ENCODE measurements at places on chromosomes 6 and 20.

DNA sequence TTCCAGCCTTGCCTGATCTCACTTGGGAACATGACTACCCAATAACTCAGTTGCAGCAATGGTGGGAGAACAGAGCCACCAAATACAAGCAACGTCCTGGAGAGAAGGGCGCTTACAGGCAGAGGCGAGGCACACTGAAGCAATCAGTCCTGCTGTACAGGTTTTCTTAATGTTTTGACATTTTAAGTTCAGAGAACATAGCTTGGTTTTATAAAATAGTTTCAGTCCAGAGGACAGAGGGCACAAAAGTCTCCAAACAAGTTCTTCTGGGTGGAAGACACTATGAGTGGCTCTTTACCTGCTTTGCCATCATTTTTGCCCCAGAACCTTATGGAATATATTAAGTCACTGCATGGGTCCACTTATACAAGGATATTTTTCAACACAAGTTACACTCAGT is 103.4 kb upstream of the KCNG1 start:
- DNase-seq: no peak

- no peak for DNase-seq
Measured at GRCh38 chr6:57017069-57017468, 29.4 kb upstream of the KIAA1586 start.

GRCh38 chr6:168120390-168121302 is 41.6 kb upstream of the FRMD1 start:
- DNase-seq: no peak

- DNase-seq: peak; percentile 6
Measured at GRCh38 chr20:33192912-33193501, 24.1 kb upstream of the BPIFA3 start.

DNA sequence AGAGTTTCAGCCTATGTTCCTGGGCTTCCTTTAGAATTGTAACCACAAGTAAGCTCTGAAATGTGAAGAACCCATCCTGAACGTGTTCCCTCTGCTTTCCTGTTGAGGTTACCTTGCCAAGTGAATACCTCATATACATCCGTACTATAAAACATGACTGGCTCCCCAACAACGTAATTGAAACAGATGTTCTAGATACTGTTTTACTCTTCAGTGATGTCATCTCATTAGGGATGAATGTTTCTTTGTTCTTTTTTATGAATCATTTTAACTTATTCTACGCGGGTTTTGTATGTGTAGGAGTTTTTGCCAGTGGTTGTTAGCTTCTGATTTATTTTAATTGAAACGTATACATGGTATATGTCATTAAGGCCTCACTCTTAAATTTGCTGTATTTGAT is 166.8 kb downstream of the SAMD5 start:
- DNase-seq: no peak

- DNase-seq: no peak
Measured at GRCh38 chr6:108746366-108746765, 101.9 kb upstream of the ARMC2 start.

GRCh38 chr6:13327691-13328075 is 654 bp downstream of the TBC1D7 start:
- no peak for DNase-seq

DNA sequence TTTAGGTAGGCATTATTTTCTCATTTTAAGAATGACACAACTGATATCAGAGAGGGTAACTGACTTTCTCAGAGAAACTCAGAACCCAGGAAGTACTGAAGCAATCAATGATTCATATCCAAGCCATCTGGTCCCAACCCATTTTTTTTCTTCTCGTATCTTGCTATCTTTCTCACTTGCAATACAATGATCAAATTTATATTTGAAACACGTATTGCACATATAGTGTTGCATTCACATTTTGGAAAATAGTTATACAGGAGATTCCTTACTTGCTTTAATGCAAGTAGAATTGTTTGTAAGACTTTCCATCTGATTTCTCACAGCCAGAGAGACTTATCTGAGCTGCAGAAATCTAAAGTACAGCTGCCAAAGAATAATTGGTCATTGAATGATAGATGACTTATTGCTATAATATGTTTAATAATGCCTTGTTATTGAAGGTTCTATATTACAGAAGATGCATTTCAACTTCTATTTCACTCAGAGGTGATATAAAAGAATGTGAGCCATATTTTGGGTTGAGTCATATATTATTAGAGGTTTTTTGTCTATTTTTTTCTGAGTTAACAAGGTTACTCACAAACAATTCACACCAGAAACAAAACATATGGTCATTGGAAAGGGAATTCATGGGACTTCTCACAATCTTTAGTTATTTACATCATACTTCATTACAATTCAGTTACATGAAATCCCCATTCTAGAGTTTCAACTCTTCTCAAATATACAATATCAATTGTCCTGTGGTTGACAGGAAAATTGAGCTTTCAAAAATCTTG is 337.5 kb upstream of the CITED2 start:
- DNase-seq: peak; percentile 9

GRCh38 chr6:69790629-69791028 is 6.2 kb downstream of the LMBRD1 start:
- no peak for DNase-seq

DNA sequence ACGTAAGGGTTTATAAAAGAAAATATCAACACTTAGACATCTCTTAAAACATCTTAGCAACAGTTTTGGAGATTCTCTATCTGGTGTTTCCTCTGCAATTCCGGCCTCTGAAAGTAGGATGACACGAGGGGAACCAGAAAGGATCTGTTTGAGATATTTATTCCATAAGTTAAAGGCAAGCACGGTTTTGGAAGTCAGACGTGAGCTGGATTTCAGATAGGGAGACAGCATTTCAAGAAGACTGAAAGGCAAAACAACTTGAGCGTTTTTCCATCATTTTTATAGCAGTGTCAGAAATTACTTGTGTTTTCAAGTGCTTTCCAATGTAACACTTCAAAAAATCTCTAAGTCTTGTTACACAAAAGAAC is 52.9 kb upstream of the BTN3A2 start:
- DNase-seq: peak; percentile 37

DNA sequence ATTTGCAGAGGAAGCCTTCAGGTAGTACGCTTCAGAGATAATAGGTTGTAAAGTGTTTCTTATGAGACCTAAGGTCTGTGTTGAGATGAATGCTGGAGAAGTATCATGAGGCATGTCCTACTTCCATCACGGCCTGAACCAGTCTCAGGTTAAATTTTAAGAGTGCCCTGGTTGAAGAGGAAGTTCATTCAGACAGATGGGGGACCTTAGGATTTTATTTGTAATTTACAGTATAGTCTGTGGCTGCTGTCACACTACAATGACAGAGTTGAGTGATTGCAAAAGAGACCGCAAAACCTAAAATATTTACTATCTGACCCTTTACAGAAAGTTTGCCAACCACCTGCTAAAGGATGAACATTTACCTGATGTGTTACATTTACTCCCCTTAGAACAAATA is 70.9 kb downstream of the UST start:
- DNase-seq: no peak

DNA sequence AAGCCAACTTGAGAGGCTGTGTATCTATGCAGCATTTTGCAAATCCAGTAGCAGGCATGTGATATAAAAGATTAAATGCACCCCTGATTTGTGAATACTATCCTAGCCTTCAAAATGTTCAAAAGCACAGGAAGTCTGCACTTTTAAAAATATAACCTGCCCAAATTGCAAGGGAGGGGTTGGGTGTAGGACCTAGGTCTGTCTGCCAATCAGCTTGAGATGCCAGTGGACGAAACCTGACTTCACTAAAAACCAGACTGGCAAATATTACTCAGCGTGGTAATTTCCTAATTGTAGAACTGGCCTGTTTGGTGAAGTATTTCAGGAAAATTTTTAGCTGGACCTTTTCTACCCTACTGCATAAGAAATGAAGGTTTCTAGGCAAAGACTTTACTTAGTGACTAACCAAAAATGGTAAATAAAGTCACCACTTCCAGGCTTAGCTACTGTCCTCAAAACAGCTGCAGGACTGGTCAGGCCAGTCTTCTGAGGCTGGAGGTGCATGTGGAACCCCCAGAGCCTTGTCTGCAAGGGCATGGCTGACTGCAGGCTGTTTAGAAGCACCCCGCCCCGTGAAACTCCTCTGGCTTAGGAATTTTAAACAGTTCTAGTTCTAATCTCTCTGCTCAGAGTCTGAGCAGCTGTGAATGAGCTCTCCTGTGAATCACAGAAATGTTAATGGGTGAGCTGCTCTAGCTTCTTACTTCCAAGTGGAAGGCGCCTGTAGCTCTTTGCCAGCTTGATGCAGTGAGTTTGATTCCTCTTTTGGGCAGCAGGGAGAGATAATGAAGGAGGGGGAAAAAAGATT is 104.4 kb upstream of the ESR1 start:
- DNase-seq: no peak

DNA sequence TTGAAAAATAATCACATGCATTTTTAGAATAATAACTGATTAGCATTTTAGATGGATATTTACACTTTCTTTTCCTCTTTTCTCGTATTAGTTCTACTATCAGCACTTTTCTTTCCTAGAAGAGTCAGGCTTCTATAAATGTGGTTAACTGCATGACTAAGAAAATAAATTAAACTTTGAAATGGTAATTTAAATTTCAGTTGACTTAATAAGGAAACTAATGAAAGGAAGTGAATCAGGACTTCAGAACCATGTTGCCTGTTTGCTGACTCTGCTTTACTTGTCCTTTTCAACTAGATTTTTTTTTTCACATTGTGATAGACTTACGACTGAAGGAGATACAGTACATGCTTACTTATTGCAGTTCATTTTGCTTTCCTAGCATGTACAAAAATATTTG is 1258.2 kb upstream of the EYS start:
- DNase-seq: peak; percentile 9

GRCh38 chr6:51559059-51559458 is 528.4 kb downstream of the PKHD1 start:
- no peak for DNase-seq

Measured in astrocyte of the hippocampus (primary cell).